ENCODE measurements at places on chromosomes 13 and 19.

- DNase-seq = no peak
These were observed 32.8 kb downstream of the ZSWIM9 start for GRCh38 chr19:48203222-48203793.

DNA sequence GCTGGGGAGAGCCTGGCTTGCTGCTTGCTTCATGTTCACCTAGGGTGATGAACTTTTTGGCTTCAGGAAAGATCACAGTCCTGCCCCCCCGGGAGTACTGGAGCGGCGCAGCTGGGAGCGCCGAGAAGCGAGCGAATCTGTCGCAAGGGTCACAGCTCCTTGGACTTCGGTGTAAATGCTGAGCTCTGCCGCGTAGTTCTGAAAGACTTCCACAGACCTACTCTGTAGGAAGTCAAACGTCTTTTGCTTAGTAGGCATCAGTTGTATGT lies 2.7 kb downstream of the ING1 start:
- no peak for DNase-seq

DNA sequence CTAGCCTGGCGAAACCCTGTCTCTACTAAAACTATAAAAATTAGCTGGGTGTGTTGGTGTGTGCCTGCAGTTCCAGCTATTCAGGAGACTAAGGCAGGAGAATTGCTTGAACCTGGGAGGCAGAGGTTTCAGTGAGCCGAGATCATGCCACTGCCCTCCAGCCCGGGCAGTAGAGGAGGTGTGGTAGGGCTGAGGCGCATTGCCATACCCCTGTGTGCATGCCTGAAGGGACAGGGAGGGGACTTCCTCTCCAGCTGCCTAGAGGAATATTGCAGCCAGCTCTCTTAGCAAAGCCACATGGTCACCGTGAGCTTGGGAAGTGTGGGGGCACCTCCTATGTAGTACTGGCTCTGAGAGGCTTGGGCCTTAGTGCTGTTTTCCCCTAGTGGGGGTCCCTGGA lies 29.2 kb upstream of the PEPD start:
- no peak for DNase-seq

- no peak for DNase-seq
These were observed 19.3 kb downstream of the CCNE1 start for GRCh38 chr19:29831041-29831548.

- DNase-seq = no peak
These were observed 166.6 kb downstream of the SLITRK6 start for GRCh38 chr13:85632526-85633195.

DNA sequence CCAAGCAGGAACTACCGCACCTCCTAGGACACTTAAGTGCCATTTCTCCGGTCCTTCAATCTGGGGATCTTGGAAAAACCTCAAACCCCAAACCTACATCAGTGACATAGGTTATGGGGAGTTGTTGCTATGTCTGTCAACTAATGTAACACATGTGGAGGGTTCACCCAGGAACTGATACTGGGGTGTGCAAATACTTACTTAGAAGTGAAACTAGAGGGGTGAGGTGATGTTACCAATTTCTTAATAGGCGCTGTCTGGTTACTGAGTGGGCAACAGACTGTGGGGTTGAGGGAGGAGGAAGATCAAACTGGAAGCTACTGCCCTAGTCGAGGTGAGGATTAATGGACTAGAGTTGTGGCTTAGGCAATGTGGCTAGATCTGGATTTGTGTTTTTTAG lies 1.9 kb downstream of the ZNF586 start:
- no peak for DNase-seq

DNA sequence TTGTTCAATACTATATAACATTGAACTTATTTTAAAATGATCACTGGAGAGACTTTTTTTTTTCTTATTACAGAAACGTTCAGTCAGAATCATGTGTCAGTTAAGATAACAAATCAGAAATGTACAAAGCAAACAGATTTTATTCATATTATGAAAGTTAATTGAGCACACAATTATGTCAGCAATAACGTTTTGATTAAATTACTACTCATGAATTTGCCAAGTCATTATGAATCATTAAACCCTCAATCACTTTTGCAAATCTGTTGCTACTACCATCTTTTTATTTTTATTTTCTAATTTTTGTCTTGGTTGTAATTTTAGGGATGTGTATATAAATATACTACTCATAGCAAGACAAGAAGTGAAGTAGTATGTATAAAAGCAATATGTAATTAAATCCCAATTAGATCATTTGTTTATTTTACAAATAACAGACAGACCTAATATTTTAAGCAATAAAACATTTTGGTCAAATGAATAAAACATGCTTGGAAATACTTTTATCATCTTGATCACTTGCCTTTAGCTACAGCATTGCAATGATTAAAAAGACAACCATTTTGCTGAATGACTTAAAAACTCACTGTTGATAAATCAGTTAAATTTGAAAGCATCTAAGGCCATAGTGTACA lies 893.4 kb upstream of the MIR17HG start:
- DNase-seq = no peak

DNA sequence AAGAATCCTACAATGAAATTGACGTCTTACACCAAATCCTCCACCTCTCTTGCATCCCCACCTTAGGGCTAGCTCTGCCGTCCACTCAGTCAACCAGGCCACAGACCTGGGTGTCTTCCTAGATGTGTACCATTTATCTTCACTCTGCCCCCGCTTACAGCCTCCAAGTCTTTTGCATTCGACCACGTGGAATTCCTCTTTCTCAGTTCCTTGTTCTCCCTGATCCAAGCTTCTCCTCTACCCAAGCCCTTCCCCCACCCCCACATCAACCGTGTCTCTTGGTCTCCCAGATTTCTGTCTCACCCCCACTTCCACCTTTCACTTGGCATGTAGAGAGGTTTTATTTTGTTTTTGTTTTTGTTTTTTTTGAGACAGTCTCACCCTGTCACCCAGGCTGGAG lies 1.2 kb upstream of the DMWD start:
- DNase-seq = no peak

DNA sequence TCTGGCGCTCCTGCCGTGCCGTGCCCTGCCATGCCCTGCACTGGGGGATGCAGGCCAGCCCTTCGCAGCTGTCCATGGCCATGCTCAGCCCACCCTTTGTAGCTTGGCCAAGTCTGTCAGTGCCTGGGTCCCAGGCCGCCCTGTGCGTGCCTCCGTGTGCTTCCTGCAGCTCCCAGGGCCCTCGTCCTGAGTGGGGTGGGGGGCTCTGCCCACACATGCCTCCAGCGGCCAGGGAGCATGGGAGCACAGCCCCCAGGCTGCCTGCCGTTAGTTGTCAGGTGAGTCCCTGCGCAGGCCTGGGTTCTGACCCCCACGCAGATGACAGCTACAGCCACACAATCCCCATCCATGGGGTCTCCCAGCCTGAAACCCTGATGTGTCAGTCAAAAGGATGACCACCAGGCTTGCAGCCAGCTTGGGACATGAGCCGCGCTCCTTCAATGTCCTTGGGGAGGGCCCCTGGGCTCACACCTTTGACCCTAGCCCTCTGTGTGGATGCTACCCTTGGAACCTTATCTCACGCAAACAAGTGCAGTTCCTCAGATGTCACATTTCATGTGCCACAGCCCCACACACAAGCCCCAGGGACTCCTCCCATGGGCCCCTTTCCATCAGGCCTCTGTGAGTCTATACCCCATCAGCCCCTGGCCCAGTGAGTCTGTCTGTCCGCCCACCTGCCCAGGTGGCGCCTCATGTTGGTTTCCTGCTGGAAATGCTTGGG lies 24.5 kb downstream of the TMED1 start:
- no peak for DNase-seq

GRCh38 chr13:59946944-59947343 lies 216.8 kb downstream of the DIAPH3 start:
- DNase-seq = no peak

GRCh38 chr13:101697745-101698144 lies 245.3 kb downstream of the ITGBL1 start:
- DNase-seq = no peak

- DNase-seq = no peak
These were observed 420.6 kb downstream of the ZNF536 start for GRCh38 chr19:30792561-30793505.

GRCh38 chr13:99404005-99404755 lies 97.0 kb upstream of the GPR183 start:
- DNase-seq = no peak

GRCh38 chr13:73732350-73732749 lies 401.9 kb downstream of the KLF12 start:
- no peak for DNase-seq

DNA sequence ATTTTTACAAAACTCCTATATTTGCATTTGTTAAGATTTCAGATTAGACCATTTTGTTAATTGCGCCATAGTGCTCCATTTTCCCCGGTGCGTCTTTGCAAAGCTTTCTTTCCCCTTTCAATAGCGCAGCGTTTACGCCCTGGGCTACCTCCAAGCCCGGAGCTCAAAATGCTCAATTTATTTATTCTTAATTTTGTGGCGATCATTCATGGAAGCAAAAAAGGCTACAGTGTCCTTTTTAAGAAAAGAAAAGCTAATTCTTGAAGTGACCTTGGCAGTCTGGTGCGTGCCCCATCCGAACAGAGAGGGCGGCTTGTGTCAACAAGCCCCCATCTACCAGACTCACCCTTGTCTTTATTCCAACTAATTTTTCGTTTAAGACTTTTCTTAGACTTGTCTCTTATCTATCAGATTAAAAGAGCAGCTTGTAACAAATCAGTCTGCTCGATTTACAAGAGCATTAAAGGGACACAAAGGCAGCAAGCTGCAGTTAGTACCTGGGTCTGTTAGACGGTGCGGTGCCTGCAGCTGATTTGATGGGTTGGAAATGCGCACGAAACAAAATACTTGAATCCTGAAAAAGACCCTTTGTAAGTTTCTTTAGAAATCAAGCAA lies 30.1 kb downstream of the GSX1 start:
- no peak for DNase-seq

DNA sequence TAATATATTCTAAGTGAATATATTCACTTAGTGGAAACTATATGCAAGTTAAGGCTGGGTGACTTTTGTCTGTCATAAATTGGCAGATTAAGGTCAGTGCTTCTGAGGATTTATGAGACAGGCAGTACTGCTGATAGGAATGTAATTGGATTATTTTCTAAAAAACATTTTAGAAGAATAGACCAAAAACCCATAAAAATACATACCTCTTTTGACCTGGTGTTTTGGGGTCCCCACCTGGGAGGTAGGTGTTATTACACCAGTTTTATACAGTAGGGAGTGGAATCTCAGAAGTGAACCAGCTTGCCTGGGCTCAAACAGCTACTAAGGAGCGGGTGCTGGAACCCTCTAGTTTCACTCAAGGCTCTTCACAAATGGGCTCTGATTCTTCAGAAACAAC lies 25.3 kb downstream of the COG3 start:
- no peak for DNase-seq

DNA sequence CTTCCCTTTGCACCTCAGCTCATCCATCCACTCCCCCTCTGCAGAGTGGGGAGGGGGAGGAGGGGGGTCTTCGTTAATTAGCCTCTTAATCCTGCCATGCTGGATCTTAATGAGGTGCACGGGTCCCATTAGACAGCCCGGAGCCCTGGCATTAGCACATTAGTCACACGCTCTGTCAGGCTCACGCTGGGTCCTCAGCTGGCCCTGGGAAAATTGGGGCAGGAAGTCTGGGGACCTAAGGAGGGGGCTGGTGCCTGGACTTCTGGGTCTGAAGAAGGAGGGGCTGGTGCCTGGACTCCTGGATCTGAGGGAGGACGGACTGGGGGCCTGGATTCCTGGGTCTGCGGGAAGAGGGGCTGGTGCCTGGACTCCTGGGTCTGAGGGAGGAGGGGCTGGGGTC lies 444 bp upstream of the NCCRP1 start:
- DNase-seq = no peak

DNA sequence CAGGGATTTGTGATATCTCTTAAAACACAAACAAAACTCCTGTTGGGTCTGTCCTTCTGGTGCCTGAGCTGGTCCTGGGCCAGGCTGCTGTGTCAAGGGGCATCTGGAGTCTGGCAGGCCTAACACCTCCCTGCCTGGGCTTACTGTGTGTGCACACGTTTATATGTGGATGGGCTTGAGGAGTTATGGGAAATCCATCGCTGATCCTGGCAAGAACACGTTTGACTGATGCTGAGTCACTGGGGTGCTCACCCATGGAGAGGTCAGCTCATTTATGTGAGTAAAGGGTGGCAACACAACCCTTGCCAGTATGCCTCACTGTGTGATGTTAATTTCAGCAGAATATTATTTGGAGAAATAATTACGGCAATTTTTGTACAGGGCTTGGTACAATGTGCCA lies 44.5 kb upstream of the PCDH8 start:
- DNase-seq = no peak

GRCh38 chr19:44684892-44685863 lies 13.8 kb upstream of the CEACAM16 start:
- peak; percentile 84 for DNase-seq

DNA sequence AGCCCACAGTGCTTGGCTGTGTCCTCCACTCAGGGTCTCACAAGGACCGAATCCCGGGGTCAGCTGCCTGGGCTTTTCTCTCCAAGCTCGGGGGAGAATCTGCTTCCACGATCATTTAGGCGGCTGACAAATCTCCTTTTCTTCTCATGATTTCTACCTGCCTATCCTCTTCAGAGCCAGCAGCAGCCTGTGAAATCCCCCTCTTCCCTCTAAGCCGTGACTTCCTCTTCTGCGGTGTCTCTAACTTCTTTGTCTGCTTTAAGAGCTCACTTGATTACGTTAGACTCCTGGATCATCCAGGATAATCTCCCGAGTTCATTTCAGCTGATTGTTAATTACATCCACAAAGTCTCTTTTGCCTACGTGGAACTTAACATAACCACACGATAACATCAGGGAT lies 22.5 kb upstream of the ZNF845 start:
- no peak for DNase-seq

DNA sequence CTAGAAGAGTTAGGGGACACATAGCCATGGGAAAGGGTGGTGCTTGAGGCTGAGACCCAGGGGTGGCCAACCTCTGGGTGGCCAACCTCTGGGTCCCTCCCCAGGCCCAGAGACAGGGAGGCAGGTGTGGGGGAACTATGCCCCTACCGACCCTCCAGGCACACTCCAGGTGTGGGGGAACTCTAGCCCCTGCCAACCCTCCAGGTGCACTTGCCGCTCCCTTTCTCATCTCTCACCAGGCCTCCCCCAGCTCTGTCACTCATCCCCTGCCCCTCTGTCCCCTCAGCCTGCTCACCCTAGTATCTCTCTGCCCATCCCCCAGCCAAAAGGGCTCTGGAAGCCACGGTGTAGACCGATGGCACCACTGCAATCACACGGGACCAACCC lies 10.6 kb upstream of the VSTM2B start:
- DNase-seq = no peak

- peak; percentile 67 for DNase-seq
These were observed 7.3 kb downstream of the RPS16 start for GRCh38 chr19:39428283-39429112.
